Stimulated activated CD4-positive, alpha-beta T cell treated with anti-CD3 and anti-CD28 coated beads, TNF-alpha, amount 100 ng/mL, for 1 hour (primary cell): ENCODE measurements at places on chromosomes 5 and 9.

GRCh38 chr9:12640016-12640587 is 53.1 kb upstream of the TYRP1 start:
- DNase-seq, result no peak

- DNase-seq, result no peak
Observed at GRCh38 chr9:132651259-132651658, 18.5 kb downstream of the DDX31 start.

- DNase-seq, result no peak
Observed at GRCh38 chr9:83327750-83328622, 210.2 kb downstream of the FRMD3 start.

DNA sequence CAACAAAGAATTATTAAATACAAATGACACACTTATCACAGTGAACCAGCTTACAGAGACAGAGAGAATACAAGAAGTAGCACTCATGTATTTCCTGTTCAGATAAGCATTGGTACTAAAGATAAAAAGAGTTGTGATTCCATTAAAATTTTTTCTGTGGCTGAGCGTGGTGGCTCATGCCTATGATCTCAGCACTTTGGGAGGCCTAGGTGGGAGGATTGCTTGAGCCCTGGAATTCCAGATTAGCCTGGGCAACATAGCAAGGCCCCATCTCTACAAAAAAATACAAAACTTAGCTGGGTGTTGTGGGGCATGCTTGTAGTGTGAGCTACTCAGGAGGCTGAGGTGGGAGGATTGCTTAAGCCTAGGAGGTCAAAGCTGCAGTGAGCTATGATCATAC is 32.9 kb downstream of the FCHO2 start:
- DNase-seq, result no peak

DNA sequence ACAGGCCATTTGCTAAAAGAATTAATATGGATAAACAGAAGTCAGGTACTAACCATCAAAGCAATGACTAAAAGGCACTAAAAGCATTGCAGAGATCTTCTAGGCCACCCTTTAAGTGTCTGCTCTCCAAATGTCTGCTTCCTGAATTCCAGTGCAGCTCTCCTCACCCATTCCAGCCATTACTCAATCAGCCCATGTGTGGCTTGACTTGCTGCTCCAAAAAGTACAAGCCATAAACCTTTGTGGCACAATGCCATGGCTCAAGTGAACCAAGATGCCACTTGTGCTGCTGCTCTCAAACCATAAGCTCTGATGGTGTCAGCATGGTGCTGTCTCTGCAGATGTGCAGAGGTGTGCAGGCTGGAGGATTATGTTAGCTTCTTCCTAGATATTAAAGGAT is 290.2 kb upstream of the POU5F2 start:
- no peak for DNase-seq

- no peak for DNase-seq
Observed at GRCh38 chr9:36974731-36975130, 59.3 kb downstream of the PAX5 start.

- no peak for DNase-seq
Observed at GRCh38 chr5:167743695-167744464, 547.6 kb upstream of the WWC1 start.

DNA sequence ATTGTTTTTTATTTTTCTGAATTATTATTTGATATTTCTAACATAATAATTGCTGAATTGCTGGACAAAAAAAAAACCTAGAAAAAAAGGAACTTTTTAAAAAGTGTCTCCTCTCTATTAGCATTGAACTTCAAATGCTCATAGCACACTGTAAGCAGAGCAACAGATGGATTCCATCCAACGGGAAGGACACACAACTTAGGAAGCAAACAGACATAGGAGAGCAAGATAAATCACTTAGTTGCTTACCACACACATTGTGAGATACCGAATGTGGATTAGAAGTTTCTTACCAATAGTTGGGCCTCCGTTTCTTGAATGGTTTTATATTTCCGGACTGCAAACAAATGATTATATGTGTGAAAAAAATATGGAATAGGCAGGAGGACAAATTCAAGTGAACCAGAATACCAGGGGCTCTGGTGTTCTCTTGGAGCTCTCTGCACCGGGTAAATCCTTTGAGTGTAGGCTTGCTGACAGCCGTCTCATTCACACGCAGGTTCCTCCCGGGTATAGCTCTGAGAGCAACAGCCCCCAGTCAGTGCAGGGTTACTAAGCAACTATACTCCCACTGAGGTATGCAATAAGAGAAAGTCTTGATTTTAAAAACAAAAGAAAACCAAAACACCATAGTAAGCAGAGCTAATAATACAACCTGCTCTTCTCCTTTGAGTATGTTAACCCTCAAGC is 217.6 kb downstream of the TMEM167A start:
- DNase-seq, result no peak

GRCh38 chr9:19102181-19102630 is 498 bp downstream of the HAUS6 start:
- no peak for DNase-seq

DNA sequence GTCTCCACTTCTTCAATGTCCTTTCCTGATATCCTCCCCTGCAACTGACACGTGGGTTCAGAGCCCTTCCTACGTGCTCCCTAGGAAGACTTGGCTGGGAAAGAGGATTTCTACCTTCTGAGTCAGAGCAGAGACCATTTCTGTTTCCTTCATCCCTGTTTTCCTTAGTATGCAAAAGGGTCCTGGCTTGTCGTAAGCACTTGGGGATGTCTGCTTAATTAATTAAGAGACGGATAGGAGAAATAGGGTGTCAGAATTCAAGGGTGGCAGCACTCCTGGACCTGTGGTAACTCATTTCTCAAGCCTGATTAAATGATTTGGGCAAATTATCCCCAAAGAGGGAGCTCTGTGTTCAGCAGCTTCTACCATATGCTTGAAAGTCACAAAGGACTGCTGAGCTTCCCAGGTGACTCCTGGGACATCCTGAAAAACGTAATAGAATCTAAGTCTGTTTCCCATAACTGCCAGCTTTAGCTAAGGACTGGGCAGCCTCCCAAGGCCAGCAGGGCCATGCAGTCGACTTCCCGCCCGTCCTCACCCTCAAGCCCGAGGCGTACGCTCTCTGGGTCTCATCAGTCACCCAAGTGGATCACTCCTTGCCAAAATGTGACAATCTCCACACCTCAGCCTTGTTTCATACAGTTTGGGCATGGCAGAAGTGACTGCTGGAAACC is 20.5 kb downstream of the ABCA1 start:
- no peak for DNase-seq

DNA sequence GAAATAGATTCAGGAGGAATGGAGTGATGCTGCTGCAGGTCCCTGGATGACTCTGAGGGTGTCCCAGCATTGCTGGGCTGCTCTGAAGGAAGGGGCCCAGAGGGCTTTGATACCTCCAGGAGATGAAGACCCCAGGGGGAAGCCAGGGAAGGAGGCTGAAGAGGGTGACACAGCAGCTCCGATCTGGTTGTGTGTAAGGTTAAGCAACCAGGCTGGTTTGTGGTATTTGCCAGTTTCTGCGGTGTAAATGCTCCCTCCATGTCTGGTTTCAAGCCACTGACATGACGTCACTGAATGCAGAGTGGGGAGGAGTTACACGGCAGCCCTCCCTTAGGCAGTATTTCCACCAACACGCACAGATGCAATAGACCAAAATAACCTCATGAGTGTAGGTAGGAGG is 40.0 kb upstream of the ORM1 start:
- DNase-seq, result no peak

DNA sequence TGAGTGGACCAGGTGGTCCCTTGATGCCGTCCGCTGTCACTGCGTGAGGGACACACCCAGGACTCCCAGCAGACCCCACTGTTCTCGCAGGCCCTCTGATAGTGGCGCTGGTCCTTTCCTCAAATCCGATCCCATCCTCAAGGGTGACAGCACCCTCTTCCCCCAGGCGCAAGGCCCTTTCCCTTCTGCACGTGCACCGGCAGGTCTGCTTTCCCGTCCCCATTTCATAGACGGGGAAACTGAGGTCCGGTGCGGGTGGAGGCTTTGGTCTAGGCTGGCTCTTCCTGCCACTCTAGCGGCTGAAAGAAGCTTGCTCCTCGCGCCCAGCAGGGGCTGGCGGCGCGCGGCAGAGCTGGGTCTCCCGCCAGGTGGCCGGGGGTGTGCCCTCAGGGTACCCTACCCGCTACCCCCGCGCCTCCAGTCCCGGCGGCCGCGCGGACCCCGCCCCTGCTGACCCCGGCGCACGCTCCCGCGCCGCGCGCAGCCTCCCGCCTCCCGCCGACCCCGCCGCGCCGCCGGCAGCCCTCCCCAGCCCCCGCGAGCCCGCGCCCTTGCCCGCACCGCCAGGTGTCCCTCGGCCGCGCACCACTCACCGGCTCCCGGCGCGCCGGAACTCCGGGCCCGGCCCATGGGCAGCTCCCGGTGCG is 453 bp downstream of the RASGEF1C start:
- no peak for DNase-seq

DNA sequence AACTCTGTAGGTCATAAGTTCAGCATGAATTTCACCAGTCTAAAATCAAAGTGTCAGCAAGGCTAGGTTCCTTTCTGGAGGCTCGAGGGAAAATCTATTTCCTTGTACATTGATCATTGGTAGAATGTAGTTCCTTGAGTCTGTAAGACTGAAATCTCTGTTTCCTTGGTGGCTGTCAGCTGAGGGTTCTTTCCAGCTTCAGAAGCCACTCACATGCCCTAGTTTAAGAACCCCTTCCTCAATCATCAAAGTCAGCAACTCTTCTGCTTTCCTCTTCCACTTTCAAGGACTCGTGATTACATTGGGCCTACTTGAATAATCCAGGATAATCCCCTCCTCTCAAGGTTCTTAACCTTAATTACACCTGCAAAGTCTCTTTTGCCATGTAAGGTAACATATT is 4.9 kb upstream of the SCAMP1 start:
- DNase-seq, result no peak

GRCh38 chr5:67373518-67373917 is 176.9 kb upstream of the CD180 start:
- no peak for DNase-seq

DNA sequence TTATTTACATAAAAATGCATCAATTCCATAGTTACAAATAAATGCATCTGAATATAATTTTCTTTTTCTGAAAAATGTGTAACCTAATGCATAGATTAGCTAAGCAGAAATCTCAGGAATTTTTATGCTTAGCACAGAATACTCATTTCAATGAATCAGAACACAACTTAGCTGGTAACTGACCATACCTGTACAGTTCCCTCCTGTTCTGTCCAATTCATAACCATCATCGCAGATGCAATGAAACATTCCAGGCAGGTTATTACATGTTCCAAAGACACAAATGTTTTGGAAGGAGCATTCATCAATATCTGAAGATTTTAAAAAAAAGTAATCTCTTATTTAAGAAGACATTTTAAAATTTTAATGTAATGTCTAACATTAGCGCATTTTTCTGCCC is 219.4 kb downstream of the FBN2 start:
- DNase-seq, result no peak

DNA sequence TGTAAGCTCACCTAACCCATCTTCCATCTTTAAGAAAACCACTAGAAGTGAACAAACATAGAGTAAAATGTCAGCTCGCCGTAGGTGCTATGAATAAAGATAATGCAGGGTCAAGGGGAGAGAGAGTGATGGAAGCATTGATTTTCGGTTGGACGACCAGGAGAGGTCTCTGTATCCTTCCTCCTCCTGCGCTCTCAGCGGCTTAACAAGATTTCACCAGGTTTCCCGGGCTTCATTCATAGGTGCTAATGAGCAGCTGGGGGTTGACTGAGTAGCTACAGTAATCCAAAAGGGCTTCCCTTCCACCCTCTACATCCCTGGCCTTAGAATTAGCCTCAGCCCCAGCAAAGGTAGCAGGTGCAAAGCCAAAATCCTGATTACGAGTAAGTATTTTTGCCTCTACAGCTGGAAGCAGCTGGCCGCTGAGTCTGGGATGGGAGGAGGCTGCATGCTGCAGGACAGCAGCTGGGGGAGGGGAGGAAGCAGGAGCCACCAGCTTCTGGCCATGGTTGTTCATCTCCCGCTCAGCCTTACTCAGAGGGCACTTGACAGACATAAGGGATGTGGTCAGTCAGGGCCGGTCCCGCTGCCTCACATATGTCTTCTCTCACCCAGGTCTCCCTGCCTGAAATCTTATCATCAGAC is 112.0 kb upstream of the IL12B start:
- DNase-seq, result no peak

GRCh38 chr5:65255294-65255693 is 226.4 kb downstream of the ADAMTS6 start:
- no peak for DNase-seq

DNA sequence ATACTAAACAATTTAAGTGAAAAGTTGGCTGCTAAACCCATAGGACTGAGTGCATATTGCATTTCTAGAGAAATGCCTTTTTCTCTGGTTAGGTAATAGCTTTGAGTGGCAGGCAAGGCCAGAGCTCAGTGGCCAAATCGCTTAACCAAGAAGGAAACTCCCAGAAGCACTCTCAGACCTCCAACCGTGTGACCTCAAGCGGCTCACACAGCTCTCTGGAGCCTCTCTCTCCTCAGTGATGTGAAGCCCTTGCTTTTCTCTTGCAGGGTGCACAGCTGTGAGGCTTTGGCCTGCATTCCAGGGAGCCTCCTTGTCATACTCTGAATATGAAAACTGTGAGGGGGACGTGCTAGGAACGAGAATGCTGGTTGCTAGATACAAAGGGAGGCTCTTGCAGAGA is 106.7 kb downstream of the INSYN2B start:
- no peak for DNase-seq

DNA sequence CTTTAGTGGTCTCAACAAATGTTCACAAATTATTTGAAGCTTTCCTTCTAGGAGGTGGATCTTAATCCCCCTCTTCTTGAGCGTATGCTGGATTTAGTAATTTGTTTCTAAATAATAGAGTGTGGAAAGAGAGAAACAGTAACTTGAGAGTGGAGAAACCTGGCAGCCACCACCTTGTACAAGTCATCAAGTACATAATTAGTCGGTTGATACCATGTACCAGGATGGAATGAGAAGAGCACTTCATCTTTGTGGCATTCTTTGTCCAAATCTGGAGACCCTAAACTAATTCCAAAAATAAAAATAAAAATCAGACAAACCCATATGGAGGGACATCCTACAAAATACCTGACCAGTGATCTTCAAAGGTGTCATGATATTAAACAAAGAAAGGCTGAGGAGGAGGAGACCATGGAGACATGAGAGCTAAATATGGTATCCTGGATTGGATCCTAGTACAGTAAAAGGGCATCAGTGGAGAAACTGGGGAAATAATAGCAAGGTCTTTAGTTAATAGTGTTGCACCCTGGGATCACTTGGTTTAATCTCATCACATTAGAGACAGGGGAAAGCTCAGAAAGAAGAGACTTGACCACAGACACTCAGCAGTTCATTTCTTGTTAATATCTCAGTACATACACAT is 147.9 kb downstream of the ASTN2 start:
- DNase-seq, result no peak

DNA sequence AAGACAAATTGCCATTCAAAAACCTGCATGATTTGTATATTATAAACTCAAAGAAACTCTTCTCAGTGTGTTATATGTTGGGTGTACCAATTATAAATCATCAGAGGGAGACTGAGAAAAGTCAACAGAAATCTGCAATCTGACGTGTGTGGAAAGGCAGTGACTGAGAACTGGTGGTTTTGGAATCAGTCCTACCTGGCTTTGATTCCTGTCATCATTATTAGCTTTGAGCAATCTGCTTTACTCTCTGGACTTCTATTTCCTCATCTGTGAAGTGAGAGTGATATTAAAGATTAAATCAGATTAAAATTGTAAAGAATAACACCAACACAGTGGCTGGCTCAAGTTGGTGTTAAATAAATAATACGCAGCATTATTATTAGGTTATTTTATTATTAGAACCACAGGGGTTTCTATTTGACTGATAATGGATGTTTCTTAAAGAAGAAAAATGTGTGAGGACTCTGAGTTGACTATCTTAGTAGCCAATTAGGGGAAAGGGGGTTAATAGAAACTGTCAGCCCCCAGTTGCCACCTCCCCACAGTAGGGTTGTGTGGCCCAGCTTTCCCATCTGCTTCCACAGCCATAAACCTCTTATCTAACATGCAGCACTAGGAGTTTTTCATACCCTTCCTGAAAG is 59.6 kb downstream of the SNCAIP start:
- no peak for DNase-seq
